ENCODE measurements at places on chromosomes 5 and 9.

DNA sequence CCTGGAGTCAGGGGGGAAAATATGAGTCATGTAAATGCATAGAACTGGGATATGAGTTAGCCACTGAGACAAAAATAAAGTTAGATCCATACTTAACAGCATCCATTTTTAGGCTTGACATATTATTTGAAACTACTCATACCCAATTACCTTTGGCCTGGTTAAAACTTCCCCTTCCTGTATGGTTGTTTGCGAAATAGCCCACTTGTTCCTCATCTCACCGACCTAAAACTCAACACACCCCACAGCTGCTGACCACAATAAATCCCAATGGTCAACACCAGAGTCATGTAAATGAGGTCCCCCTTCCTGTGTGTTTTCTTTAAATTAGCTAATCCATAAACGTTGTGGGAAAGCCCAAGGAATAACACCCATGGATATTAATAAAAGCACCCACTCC is 55.2 kb upstream of the TMEM215 start:
- DNase-seq = no peak

DNA sequence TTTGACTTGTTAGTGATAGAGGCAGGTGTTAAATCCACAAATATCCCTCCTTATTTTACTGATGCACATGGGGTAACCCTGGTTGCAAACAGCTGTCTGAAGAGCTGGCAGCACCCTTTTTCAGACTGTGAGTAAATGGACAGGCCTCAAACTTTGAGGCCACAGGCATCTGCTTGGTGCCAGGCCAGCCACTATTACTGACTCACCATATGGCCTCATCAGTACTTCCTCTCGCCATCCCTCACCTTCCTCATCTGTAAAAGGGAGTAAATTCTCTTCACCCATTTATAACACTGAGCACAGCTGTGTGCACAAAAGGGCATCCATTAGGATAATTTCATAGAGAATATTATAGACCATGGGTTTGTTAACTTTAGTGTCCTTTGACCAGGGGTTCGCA is 11.9 kb upstream of the TNIP1 start:
- DNase-seq = no peak

DNA sequence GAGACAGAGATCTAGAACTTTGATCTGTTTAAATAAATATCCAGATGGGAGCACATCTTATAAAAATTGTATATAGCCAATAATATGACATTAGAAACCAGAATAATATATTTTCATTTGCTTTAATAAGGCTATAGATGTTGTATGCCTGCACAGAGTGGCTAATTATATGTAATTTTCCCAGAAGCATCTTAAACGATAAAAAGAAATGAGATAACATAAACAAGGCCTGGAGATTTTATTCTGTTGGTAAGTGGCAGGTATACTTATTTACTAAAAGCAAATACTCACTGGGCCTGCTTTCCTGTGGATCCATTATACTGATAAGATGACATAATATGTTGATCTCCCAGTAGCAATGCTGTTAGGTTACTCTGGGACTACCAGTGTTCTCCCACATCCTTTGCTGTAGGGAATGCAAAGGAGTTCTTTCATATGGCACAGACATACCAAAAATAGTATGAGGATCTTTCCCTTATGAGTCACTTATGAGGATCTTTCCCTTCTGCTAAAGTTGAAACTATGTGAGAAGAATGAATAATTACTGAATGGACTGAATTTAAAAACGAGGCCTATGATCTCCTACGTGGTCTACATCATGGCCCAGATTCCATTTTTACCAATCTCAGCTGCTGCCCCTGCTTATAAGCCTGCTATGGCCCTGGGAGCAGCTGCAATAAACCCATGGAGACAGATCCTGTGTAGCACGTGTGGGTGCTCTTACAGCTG is 112.1 kb downstream of the NUDT12 start:
- DNase-seq = no peak

DNA sequence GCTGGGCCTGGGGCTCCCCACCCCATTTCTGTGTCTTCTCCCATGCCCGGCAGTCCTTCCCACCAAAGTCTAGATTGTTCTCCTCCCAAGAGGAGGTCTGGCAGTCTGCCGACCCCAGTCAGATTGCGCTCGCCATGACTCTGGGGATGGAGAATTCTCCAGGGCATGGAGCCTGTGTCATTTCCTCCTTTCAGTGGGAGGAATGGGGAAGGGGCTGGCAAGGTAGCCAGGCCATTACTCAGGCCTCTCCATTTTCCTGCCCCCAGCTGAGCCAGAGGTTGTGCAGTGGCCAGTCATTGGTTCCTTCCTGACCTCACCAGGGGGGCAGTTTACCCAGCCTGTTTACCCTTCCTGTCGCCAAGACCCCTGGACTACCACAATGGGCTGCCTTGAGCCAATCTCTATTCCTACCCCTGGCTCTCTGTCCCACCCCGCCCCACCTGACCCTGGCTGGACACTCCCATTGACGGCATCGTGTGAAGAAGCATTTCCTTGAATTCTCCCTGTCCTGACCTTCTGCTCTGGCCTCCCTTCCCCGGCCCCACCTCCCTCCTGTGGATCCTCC is 628 bp downstream of the SYNPO start:
- DNase-seq = no peak

DNA sequence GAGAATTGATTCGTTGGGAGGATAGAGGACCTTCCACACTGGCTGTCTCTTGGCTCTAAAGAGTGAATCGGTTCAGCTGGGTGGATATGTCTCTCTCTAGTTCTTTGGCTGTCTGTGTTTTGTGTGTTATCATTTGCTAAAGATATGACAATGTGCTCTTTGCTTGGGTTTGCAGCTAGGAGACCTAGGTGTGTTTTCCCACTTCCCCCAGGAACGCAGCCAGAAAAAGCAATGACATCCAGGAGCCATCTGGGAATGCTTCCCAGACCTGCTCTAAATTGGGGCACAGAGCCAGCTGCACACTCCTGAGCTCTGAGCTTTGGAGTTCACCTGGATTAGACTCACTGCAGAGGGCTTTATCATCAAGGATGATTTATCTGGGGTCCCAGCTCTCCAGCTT is 12.8 kb upstream of the PDZD2 start:
- DNase-seq = no peak

DNA sequence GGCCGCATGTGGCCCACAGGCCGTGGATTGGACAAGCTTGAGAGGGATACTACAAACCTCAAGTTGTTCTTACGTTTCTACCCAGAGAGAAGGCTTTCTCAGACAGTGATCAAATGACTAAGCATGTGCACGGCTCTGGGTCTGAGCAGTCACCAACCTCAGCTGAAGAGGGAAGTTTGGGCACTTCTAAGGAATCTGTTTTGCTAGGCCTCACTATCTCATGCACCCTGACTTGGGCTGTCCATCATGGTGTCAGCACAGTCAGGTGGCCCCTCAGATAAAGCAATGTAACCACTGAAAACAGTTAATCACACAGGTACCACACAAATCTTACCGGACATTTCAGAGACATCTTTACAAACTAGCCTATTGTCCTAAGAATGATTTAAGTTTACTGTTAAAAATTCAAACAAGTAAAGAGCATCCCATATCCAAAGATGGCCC is 24.6 kb downstream of the CSF2 start:
- no peak for DNase-seq

DNA sequence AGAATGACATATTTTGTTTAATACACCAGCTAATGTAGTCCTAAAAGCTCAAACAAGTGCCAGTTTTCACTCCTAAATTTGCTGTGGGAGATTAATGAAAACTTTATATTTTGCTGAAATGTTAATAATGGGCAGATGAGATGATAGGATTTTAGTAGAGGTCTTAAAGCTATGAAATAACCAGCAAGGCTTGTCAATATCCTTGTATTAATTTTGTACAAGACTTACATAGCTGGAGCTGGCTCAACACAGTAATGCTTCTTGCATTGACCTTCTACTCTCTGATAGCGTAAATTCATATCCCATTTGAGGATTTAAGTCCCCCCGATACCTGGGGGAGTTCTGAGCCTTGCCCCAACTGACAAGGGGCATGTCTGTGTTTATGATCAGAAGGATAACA is 219.2 kb downstream of the MAPKAP1 start:
- no peak for DNase-seq

DNA sequence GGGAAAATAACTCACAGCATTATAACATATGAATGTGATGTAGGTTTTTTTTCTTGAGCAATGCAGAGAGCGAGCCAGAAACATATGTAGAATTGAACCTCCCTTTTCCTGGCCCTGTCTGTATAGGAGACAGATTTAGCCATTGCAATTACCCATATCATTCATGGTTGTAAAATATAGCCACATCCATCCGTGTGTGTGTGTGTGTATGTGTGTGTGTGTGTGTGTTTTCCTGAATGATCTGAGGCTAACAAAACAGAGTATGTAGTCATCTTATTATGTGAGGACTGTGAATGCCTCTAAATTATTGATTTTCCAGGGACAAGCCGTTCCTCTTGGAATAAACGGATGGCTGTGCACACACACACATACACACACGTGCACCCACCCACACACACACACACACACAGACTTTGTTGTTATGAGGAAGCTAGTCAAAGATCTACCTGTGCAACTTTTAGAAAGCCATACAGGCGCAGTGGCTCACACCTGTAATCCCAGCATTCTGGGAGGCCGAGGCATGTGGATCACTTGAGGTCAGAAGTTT is 11.7 kb upstream of the DENND1A start:
- no peak for DNase-seq

DNA sequence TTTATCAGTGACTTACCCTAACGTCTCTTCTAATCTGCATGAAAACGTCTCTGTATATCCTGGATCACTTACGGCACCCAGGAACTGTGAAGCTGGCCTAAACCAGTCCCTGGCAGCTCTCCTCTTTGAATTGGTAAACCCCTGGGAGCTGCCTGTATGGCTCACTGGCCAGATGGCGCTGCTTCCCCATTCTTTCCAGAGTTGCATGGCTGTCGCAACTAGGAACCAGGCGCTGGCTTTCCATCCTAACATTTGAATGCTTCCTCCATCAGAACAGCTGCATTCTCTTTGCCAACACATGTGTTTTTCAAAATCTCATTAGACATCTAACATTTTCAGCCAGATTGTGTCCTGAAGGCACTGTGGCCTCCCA is 8.0 kb upstream of the PCA3 start:
- DNase-seq = no peak

DNA sequence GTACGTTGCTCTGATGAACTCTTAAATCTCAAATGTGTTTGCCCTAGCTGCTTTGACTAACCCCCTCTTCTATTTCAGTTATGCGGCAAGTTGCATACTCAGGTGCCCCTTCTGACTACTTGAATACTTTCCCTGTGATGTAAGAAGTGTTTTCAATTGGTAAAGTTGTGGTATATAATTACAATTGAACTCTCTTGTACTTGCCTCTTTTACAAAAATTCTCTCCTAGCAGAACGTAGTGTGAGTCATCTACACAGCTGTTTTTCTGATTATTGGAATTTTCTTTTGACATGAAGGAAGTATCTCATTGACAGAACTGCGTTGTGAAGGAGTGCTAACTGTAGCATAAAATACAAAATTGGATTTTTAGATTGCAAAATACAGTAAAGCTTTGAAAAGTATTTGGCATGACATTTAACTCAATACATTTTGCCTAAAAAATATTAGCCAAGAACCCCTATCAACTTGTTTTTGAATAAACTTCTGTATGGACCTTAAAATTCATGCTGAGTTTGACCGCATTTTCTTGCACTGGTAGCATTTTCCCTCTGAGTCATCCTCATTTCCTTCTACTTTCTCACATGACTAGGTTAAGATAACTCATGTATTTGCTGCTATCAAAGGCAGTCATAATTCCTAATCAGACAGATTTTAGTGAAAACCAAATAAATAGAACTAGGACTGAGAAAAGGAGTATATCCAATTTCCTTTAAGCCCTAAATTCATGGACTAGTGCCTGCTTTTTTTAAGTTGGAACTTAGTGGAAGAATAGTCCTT is 6.3 kb downstream of the CRHBP start:
- no peak for DNase-seq

- no peak for DNase-seq
Observed at GRCh38 chr5:16740811-16741392, 124.1 kb upstream of the RETREG1 start.

DNA sequence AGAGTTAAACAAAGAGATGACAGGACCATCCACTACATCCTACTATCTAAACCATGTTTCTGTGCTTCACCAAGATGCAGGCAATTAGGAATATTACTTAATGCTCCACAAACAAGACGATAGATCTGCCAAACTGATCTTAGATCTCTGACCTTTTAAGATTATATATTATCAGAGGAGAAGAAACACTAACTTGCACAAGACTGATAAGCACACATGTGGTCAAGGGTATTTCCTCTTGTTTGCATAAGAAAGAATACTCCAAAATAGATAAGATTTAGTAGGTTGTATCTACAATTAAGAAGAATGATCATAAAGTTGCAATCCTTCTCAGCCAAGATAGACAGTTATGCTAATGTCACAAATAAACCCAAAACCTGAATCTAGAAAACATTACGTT is 601.0 kb upstream of the ACO1 start:
- DNase-seq = no peak

DNA sequence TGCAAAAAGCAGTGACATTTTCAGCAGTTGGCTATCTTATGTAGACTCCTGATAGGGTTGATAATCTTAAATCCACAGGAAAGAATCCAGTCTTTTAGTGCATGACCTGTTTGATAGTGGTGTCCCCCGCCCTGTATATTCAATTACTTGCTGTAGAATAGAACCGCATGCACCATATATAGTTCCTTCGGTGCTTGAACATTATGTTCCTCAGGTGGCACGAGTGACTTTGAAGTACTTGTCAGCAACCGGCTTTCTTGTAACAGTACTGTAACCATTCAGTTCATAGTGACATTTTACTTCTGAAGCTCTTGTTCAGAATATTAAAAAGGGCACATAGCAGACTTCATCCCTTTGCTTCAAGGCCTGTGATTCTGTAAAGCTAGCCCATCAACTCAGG is 163.2 kb upstream of the KLF9 start:
- DNase-seq = no peak

GRCh38 chr9:102035929-102036328 is 297.5 kb upstream of the GRIN3A start:
- DNase-seq = no peak

- no peak for DNase-seq
Observed at GRCh38 chr5:133704411-133704810, 92.1 kb upstream of the FSTL4 start.

DNA sequence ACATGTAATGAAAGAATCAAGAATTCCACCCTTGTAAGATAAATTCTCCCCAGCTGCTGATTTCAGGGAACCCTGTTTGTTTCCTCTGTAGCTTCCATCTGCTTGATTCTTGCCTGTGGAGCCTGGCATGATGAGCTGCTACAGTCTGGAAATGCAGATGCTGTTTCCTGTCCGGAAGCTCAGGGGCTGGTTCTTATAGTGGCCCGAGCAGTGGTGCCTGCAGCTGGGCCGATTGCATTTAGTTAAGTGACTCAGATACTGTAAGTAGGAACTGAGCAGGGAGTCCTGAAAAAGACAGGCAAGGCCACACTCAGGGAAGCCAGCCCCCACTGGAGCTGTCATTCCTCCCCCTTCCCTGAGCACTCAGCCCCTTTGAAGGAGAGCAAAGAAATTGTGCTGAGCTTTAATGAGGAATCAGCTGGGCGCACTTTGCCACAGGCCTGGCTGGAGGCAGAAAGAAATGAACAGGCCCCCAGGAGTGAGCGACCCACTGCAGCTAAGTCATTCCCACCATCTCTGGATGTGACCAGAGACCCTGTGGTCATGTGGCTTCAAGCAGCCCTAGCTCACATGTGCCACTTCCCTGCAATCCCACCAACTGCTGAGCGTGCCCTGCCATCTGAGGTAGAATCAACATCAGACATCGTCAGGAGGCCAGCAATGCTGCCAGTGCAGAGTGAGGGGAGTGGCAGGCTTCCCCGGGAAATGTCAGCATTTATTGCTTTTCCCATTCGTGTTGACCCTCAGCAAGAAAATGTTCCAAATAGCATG is 206.0 kb upstream of the WWC1 start:
- DNase-seq = no peak
